ENCODE measurements at places on chromosomes 13 and 19.

GRCh38 chr13:98366010-98366409 lies 188.9 kb upstream of the RNF113B start:
- no peak for DNase-seq

DNA sequence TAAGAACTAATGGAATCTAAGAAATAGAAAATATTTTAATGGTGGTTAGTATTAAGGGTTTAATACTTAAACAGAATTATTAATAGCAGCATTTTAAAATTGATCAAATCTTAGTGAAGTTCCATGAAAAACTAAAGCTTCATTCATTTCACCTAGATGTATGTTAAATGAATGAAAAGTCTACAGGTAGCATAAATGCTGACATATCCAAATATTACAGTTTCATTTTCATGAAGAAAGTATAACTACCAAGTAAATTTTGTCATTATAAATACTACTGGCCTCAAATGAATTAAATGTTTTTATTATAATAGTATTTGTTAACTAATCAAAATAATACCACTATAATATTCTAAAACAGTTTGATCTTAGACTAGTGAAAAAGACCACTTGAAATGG lies 403.3 kb downstream of the LIG4 start:
- no peak for DNase-seq

GRCh38 chr13:25018729-25019115 lies 77.2 kb upstream of the PABPC3 start:
- no peak for DNase-seq

DNA sequence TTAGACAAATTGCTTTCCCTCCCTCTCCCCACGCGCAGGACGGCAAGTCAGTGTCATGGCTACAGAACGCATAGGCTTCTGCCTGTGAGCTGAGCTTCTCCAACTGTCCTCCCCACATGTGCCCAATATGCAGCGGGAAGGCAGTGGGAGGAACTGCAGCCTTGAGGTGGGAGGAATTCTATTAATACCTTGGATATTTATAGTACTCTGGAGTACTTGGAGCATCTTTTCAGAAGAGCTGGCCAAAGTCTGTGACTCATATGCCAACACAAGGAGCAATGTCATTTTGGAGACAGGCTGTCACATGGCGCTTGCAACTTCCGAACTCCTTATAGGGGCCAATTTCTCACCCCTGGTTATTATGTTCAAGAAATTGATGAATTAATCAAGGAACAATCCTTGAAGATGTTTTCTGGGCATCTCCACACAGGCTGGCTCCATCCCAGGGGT lies 245.0 kb upstream of the SERP2 start:
- no peak for DNase-seq

DNA sequence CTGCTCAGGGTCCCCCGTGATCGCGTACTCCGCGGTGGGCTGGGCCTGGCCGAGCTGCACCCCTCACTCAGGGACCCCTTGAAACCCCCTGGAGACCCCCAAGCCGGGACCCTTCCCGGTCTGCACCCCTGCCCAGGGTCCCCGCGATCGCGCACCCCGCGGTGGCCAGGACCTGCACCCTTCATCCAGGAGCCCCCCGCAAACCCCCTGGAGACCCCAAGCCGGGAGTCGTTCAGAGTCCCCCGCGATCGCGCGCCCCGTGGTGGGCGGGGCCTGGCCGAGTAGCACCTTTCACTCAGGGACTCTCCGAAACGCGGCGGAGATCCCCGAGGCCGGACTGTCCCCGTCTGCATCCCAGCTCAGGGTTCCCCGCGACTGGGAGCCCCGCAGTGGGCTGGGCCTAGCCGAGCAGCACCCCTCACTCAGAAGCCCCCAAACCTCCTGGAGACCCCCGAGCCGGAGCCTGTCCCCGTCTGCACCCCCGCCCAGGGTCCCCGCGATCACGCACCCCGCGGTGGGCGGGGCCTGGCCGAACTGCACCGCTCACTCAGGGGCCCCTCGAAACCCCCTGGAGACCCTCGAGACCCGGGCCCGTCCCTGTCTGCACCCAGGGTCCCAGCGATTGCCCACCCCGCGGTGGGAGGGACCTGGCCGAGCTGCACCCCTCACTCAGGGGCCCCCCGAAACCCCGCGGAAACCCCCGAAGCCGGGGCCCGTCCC lies 748 bp downstream of the LMNB2 start:
- no peak for DNase-seq

DNA sequence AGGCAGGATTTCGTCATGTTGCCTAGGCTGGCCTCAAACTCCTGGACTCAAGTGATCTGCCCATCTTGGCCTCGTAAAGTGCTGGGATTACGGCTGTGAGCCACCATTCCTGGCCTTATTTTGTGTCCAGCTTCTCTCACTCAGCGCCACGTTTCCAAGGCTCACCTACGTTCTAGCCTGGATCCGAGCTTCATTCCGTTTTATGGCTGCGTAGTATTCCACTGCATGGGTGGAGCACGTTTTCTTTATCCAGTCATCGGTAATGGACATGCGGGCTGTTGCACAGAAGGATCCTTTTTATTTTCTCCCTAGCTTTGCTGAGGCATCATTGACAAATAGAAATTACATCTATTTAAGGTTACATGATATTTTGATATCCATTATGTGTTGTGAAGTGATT lies 16.6 kb downstream of the ADGRL1 start:
- no peak for DNase-seq

- DNase-seq, result no peak
These were observed 1.8 kb upstream of the RNF225 start for GRCh38 chr19:58393725-58394033.

- no peak for DNase-seq
These were observed 12.0 kb downstream of the LPAR6 start for GRCh38 chr13:48400850-48401291.

DNA sequence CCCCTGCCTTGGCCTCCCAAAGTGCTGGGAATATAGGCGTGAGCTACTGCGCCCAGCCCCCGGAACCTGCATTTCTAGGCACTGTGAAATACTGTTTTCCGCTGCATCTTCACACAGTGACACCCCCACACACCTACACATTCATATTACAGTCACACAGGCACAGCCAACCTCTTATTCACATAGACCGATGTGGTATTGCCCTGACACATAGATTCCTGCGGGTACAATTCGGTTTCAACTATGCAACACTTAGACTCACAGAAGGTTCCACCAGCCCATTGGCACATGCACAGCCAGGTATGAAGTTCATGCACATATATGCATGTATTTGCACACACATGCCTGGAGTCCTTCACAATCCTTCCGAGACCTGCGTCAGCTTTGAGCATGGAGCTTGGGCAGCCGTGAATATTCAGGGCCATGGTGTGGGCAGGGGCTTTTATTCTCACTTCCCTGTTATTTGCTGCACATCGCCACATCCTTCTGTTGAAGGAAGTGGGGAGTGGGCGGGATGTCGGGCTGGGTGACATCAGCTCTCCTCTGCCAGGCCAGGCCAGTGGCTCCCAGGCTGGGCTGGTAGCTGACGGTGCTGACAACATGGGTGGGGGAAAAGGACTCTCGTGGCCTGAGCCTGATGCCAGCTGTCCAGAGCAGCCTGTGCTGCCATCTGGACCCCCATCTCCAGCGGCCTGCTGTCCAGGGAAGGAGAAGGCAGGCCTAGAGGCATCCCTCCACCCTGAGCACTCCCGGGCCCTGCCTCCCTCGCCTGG lies 5.4 kb upstream of the CDC37 start:
- DNase-seq, result no peak

GRCh38 chr19:1467490-1468273 lies 11.3 kb downstream of the C19orf25 start:
- DNase-seq, result no peak

DNA sequence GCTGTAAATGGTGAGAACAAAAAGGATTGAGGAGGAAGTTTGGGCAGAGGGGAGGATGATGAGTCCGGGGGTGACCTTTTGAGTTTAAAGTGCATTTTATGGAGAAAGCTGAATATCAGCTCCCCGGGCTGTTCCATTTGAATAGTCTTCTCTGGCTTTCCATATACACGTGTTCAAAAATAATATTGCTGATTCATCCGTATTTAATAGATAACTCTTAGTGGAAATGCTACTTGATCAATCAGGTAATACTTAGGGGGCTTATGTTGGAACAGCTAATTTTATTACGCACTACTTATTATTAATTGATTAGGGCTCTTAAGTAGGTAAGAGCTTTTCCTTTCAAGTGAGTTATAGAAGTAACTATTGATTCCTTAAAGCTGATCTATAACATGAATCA lies 76.4 kb downstream of the ERCC5 start:
- no peak for DNase-seq

DNA sequence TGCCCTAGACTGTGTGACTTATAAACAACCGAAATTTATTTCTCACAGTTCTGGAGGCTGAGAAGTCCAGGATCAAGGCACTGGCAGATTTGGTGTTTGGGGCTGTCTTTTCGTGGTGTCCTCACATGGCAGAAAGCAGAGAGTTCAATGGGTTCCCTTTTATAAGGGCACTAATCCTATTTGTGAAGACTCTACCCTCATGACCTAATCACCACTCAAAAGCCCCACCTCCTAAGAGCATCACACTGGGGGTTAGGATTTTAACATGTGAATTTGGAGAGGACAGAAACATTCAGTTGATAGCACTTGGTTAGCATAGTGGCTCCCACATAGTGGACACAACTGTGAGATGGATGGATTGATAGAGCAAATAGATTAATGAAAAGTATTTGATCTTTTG lies 21.5 kb upstream of the GPR18 start:
- no peak for DNase-seq

DNA sequence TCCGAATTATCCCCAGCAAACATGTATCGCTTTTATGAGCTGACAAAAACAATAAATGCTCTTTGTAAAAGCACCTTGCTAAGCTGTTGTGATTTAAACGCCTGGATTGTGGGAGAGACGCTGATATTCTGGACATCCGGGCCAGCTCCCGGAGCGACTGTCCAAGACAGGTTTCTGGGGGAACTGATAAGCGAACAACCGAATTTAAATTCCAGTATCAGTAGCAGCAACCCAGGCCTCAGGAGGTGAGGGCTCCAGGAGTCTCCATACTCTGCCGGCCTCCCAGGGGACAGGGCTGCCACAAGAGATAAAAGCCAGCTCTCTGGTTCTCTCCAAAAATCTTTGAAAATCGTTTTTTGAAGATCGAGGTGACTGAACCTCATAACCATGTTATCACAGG lies 50.3 kb upstream of the VSTM2B start:
- no peak for DNase-seq

GRCh38 chr13:31909864-31910551 lies 121.6 kb upstream of the FRY start:
- peak; percentile 94 for DNase-seq

DNA sequence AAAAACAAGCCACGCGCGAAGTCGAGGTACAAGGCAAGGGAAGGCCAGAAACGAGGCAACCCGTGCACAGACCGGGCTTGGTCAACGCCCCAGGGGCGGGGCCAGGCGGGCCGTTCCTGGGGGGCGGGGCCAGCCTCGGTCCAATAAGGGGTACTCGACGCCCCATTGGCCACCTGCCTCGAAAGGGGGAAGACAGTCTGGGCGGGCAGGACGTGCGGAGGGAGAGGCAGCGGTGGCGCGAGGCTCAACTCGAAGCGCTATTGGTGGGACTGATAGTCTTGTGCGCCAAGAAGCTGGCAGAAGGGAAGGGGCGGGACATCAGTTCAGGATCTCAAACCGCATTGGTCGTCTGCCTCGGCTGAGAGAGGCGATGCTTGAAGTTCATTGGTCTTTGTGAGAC lies at the start of gene LYPD4:
LYPD4 (minus strand) TSS at position 83 of the 400 bp plus-strand sequence. CDS start 5,398 bp downstream, outside the sequence.
- no peak for DNase-seq

DNA sequence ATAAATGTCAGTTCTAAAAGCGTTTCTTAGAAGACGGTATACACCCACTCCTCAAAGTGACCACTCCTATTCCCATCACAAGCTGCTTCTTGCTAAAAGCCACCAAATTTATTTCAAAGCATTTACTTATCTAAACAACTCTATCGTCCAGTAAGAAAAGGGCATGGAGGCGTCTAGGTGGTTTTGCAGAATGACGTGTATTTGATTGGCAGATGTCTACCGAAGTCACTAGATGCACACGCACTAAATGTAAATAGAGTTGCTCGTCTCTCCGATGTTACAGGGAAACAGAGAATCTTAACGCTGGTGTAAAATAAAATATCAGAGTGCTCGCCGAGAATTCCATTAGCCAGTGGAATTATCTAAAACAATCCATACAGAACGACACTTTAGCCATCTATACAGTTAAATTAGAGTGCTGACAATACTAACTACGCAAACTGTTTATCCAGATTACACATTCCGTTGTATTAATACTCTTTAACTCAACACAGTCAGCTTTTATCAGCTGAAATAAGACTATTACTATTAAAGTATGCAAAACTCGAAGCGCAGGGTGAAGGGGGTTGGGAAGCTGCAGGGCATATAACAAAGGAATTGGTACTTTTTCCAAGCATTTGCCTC lies 1.9 kb downstream of the KLF12 start:
- peak; percentile 88 for DNase-seq

DNA sequence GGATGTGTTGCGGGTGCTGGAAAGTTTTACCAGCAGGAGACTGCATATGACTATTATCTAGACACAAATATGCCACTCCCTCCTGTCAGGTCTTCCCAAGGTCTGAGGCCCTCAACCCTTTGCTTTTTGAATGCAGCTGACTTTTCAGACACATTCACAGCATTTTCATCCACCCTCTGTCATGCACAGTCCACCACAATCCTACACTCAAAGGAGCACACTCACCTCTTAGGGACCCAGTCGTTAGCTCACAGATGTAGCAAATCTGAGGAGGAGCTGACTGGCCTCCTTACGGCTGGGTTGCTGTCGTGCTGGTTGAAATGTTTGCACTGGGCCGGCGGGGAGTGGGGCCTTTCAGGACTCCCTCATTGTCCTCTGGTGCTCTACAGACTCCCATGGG lies 479.4 kb downstream of the IRS2 start:
- no peak for DNase-seq

DNA sequence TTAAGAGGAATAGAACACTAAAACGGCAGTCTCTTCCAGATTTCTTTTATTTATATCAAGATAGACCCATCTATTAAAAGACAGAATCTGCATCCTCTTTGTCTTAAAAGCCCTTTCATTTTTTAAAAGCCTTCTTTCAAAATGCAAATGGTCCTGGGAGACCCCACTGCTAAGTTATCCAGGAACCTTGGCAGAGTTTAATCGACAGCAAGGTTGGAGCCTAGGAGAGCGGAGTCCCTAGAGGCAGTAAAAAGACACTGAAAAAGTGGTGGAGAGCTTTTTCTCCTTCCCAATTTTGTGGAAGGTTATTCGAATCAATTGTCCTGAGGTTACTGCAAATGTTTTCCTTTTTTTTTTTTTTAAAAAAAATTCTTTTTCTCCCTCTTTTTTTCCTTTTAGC lies 294.7 kb downstream of the NALCN start:
- DNase-seq, result no peak

- no peak for DNase-seq
These were observed 13.0 kb upstream of the LCP1 start for GRCh38 chr13:46195016-46195415.

GRCh38 chr13:80946008-80946802 lies 605.3 kb upstream of the SPRY2 start:
- DNase-seq, result no peak

Measured in NCI-H526 treated with DMSO at 0.1 percent for 48 hours (cell line).